ENCODE measurements at places on chromosomes 2 and 18.

DNA sequence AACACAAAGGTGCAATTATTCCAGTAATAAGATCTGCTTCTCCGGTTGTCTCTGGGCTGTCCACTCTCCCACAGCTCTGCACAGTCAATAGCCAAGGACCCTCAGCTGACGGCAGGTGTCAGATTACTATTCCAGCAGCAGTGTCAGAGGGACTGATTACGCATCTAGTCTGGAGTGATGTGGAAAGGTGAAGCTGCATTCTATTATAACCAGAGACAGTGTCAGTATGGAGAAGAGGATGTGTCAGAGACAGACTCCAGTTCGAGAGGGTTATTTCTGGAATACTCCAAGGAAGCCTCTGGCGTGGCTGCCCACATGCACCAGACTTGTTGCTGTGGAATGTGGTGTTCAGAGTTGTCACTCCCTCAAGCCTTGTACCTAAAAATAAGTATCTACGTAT is 163.6 kb upstream of the TMEM200C start:
- DNase-seq: no peak

GRCh38 chr2:239523954-239524330 is 123.1 kb upstream of the HDAC4 start:
- DNase-seq: no peak

GRCh38 chr2:160613466-160614153 is 120.0 kb upstream of the RBMS1 start:
- no peak for DNase-seq

DNA sequence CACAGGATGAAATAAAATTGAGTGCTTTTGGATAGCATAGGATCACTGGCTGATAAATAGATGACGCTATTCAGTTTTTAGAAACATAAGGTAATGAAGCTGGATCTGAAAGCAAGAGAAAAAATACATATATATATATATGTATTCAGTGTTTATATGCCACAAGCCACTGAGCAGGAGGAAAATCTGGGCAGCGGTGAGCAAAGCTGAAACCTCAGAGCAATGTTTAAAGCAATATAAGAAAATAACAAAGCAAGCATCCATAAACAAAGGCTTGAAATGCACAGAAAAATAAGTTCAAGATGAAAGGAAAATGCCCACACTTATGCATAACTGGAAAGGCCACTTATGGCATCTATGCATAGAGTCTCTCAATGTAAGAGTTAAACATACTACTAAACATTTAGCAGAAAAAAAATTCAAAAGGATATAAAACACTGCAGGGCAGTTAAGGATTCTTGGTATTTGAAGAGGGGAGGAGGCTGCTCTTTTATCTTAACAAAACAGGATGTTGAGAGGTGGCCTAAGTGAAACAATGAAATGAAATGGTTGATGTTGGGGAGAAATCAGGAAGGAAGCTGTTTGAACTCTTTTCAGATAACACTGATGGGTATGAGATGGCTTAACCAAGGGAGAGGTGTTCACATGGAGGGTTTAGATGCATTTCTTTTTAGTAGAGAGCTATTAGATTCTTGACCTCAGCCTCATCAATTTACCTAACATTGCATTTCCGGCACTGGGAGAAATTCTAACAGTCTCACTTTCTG is 129.1 kb downstream of the ARHGAP15 start:
- no peak for DNase-seq

- no peak for DNase-seq
These were observed 32.2 kb upstream of the IGFBP5 start for GRCh38 chr2:216727346-216728122.

DNA sequence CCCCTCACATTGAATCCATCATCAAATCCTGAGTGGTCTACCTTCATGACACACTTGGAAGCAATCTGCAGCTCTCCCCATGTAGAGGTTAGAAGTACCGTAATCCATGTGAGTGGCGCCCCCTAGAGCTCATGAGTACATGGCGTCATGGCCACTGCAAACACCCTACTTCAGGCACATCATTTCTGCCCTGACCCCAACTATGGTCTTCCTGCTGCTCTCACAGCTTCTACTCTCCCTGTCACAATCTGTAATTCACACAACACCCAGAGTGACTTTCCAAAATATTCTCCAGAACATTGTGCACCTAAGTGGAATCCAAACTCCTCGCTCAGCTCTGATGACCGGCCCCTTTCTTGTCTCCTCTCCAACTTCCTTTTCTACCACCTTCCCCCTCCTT is 141.9 kb downstream of the ANKRD44 start:
- DNase-seq: peak; percentile 25

- no peak for DNase-seq
These were observed 67.6 kb downstream of the LONRF2 start for GRCh38 chr2:100254646-100255210.

GRCh38 chr2:55843096-55843993 is 80.2 kb downstream of the EFEMP1 start:
- no peak for DNase-seq

GRCh38 chr2:24247592-24247991 is 72.7 kb downstream of the FAM228A start:
- no peak for DNase-seq

- DNase-seq: no peak
These were observed 44.9 kb downstream of the CPO start for GRCh38 chr2:206984206-206984605.

- DNase-seq: no peak
These were observed 58.9 kb upstream of the KCNG2 start for GRCh38 chr18:79738581-79739439.

GRCh38 chr2:217749008-217749407 is 253.8 kb downstream of the TNS1 start:
- DNase-seq: no peak

- DNase-seq: no peak
These were observed 126.9 kb upstream of the CTDP1 start for GRCh38 chr18:79552696-79553095.
